Naive thymus-derived CD4-positive, alpha-beta T cell (primary cell): ENCODE measurements at places on chromosomes 7 and 10. TPM values are rescaled to one million over a fixed set of nuclear protein-coding genes. Genes with fewer than 3 reads are reported as not detected.

DNA sequence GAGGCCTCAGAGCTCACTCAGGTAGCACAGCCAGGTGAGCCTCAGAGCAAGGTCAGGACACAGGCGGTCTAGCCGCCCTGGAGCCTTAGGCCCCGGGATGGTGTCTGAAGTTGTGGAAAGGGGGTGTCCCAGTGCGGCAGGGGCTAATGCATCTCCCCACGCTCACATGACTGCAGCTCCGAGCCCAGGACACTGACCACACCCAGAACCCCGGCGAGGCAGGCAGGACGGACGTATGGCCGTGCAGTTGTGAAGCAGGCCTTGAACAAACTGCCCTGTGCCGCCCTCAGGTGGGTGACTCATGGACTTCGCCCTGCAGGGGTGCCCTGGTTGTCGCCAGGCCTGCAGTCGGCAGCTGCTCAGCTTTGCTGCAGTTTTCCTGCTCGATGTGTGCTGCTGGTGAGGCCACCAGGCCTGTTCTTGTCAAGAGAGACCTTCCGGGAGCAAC lies 5.0 kb upstream of the PRKAR1B start:
- DNase-seq = peak; percentile 14

DNA sequence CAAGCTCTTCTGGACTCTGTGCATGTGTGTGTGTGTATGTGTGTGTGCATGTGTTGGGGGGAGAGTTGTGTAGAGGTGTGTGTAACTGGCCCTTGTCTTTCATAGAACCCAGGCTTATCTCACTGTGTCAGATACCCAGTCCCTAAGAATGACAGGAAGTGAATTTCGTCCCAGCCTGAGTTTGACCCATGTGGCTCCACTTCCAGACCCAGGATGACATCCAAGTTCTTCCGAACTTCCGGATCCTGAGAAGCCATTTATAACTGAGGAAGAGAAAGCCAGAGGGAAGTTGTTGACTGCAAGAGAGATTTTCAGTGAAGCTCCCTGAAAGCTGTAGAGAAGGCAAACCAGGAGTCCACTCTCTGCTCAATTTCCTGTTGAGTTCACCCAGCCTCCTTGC lies 53.2 kb downstream of the ADRB1 start:
- no peak for DNase-seq

The ADAMTS14 gene
- total RNA-seq = 0.10 TPM in 2 replicates

The MAPK8 gene
- 63.9 TPM for total RNA-seq

The SPDYE9 gene
- not detected for total RNA-seq

The BAMBI gene
- total RNA-seq = not detected
